ENCODE measurements at places on chromosomes 1 and 21.

GRCh38 chr1:201327687-201328240 is 44.5 kb downstream of the PKP1 start:
- no peak for DNase-seq

DNA sequence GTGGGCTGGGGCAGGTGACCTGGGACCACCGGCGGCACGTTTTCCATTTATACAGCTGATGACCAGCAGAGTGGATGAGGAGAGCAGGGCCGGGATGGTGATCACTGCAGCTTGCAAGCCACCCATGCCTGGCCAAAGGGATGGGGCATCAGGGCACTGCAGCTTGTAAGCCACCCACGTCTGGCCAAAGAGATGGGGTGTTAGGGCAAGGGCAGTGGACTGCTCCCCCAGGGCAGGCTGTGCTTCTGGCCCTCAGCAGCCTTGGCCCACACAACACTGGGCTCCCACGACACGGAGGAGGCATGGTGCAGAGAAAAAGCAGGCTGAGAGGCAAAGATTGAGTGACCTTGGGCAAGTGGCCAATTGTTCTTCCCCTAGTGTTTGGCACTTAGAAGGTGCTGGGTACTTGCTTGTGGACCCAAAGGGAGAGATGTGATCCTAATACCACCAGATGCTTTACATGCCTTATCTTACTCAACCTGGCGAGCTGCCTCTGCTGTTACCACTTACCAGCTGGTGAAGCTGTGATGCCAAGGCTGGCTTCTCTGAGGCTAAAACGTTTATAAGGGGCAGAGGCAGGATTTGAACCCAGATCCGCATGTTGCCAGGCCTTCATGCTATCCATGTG is 48.3 kb downstream of the TRIM62 start:
- no peak for DNase-seq

DNA sequence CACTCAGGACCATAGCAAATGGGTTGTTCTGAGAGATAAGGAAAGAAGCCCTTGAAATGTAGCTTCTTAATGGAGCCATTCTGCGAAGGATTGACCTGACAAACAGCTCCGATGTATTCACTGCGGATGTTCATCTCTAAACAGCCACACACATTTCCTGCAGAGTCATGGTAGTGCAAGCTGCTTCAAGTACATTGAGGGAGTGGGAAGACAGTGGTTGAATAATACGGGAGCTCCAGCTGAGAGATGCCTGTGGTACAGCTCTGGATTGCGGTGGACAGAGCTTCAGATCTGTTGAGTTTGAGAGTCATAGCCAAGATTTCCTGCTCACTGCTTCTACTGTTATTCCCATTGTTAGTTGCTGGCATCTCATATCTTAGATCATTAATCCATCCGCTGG is 86.6 kb downstream of the ZBTB18 start:
- no peak for DNase-seq

DNA sequence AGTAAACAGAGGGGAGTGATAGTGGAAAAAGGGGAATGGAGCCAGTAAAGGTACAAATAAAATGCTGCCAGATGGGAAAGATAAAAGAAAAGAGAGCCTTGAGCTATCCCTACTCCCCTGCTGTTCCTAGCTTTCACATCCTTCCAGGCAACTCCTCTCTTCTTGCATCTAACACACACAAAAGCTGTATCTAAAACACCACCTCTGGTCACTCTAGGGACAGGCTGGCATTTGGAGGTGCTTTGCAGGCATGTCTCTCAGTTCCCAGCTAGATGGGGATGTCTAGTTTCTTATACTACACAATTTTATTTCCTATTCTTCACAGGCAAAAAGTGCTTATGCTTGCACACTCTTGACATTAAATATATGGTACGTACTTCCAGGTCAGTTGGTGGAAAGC is 185.1 kb upstream of the ST6GALNAC5 start:
- DNase-seq, result no peak

GRCh38 chr1:35001743-35002142 is 16.6 kb upstream of the TMEM35B start:
- DNase-seq, result no peak

DNA sequence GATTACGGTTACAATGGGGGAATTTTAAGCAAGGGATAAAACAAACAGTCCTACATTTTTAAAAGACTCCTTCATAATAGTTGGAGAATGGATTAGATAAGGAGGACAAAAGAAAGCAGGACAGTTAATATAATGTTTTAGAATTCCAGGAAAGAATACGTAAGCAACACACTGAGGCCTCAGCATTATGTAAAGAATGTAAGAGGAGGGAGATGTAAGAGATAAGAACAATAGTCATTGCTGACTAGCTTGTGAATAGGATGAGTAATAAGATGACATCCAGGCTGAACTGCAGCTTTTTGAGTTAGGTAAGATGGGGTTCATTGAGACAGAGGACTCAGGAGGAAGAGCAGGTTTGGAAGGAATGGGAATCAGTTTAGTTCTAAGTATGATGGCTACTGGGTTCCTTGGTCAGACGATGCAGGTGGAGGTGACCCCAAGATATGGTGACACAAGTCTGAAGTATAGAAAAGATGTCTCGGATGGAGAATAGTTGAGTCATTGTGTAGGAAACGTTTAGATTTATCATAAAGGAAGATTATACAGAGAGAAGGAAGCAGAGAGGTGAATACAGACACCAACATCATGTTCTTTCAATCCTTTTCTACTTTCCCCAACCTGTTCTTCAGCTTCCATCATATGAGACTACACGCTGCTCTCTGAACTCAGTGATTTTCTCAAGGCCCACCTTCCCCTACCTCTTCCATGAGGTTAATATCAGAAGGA is 372.8 kb downstream of the PTBP2 start:
- no peak for DNase-seq

DNA sequence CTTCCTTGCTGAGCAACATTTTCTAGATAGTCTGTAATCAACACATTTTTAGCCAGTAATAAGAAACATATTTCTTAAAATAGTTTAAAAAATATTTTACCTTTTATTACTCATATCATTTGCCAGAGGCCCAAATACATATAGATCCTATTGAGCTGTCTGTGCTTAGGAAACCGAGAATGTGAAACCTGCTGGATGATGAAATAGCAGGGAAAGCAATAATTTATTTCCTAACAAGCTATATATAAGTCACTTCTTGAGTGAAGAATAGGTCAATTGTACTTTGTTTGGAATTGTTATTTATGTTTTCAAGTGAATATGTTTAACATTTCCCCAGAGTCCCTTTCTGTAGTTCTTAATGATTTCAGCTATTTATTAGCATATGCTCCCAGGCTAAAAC is 339.9 kb upstream of the TMPRSS15 start:
- no peak for DNase-seq
